ENCODE measurements at places on chromosomes 5 and 9.

DNA sequence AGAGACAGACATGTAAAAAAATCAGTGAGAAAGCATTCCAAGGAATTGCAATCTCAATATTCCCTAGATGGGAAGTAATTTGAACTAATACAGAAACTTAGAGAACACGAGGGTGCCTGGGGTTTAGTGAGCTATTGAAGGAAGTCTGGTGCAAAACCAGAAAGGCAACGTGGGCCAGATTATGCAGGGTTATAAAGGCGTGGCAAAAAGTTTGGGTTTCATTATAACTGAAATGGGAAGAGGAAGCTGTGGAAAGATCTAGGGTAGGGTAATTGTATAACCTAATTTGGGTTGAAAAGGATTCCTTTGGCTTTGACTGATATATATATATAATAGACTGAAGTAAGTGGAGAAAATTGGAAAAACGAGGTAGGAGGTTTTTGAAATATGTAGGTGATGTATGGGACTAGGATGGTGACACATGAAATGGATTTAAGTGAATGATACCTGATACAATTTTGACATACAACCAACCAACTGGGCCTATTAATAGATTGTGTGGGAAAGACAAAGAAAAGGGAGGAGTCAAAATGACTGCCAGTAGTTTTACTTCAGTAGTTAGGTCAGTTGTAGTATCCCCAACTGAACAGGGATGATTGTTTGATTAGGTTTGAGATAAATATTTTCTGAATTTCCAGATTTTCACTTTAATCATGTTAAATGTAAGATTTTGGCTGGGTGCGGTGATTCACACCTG is 65.3 kb downstream of the FAM174A start:
- DNase-seq, result no peak

- no peak for DNase-seq
Observed at GRCh38 chr9:36813154-36813553, 220.9 kb downstream of the PAX5 start.

- DNase-seq, result no peak
Observed at GRCh38 chr9:127407492-127407843, 10.5 kb downstream of the SLC2A8 start.

- DNase-seq, result no peak
Observed at GRCh38 chr5:84257061-84257460, 127.6 kb downstream of the EDIL3 start.

DNA sequence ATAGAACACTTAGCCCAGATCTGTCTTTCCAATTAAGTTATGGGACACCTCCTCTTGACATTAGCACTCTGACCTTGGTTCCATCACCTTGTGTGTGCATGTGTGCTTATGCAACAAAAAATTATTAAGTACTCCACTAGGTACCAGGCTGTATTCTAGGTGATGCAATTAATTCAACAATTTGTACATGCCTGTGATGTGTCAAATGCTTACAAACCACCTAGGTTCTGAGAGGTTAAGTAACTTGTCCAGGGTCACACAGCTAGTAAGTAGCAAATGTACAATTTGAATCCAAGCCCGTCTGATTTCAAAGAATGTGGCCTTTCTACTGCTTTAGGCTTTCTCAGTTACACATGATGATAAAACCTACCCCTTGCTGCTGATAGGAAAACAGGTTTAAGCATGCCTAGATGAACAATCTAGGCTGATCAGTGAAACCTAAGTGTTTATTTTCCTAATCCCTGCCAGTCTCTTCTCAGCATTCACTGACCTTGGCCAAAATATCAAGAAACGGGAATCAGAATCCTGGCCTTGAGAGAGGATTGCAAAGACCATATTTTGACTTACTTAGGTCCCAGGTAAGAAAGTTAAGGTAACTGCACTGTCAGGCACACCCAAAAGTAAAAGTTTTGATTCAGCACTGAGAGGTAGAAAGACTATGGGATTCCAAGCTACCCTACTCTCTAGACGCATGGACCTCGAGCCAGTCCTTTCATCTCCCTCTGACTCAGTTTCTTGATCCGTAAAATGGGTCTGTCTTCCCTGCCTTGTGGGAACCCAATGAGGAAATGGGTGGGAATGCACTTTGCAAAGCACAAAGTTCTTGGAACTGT is 1.0 kb downstream of the TBC1D2 start:
- DNase-seq, result peak; percentile 9

- no peak for DNase-seq
Observed at GRCh38 chr5:112646139-112646936, 91.3 kb upstream of the APC start.

DNA sequence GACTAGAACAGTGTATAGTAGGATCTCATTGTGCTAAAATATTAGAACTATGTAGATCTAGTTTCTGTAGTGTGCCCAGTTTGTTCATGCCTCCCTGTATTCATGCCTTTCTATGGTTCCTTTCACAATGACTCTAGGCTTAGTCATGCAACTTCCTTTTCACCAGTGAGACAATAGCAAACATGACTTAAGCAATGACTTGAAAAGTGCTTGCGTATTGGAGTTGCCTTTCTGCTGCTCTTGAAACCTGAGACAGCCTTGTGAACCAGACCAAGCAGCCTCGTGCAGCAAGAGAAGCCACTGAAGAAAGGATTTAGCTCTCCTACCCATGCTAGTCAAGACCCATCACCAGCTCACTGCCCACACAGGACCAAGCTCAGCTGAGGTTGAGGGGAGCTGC is 294.5 kb upstream of the TAS2R1 start:
- DNase-seq, result peak; percentile 96

GRCh38 chr9:23309800-23310199 is 516.2 kb downstream of the ELAVL2 start:
- DNase-seq, result no peak

DNA sequence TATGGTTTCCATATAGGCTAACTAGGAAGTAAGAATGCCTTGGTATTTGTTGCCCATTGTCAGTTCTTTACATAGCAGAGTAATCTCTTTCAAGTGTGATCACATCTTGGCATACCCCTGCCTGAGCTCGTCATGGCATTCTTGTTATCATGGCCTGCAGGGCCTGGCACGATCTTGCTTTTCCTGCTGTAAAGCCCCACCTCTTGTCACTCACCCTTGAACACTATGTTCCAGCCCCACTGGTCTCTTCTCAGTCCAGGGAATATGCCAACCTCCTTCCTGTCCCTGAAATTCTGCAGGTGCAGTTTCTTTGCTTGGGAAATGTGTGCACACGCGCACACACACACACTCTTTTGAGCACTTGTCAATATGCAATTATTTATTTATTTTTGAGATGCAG is 250.2 kb upstream of the DMRT1 start:
- no peak for DNase-seq

DNA sequence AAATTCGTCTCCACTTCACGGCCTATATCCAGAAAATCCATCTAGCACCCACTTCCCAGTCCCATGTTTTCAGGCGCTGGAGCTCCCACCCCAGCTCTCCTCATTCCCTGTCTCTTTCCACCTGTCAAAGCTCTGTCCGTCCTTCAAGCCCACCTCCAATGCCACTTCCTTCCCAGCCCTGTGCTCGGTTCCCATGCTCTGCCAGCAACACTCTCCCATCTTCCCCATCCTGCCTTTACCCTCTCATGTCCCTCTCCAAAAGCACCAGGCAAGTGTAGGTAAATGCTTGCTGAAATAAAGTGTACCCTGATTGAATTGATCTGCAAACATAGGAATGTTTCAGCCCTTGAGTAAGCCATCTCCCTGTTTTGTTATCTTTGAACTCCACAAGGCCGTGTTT is 9.2 kb downstream of the DRD1 start:
- no peak for DNase-seq

- no peak for DNase-seq
Observed at GRCh38 chr9:128747241-128747640, 23.3 kb upstream of the ZDHHC12 start.

GRCh38 chr5:56349461-56349860 is 116.3 kb upstream of the ANKRD55 start:
- DNase-seq, result no peak

All from astrocyte of the spinal cord (primary cell).